Hematopoietic multipotent progenitor cell treated with erythropoietin and hydrocortisone succinate and interleukin-3 and kit ligand, for 4 days (in vitro differentiated cells): ENCODE measurements at places on chromosomes 12 and 14.

GRCh38 chr14:77790566-77791224, 9.2 kb upstream of the ADCK1 start:
- no peak for DNase-seq

DNA sequence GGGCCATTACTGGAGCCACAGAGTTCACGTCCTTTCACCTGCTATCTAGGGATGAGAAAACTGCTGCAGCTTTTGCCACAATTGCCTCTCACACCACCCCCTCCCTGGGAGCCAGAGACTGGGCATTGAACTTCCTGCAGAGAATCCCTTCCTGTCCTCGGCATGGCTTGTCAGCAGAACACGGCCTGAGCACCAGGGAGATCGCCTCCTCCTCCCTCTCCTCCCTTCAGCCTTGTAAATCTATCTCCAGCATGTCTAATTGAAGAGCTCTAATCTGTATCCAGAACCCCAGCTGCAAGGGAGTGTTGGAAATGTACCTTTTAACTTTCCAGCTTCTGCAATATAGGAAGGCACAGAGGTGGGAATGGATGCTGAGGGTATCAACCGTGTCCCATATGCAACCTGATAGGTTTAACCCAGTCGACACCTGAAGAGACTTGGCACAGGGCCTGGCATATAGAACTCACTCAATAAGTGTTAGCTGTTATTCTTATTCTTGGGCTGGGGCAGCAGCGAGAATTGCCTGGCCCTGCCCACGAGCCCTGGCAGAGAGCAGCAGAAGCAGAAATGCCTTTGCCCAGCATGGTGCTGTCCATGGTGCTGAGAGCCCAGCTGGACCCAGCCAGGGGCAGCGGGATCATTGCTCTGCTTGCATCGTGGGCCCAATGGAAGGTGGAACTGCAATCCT, 26.8 kb downstream of the TMEM63C start:
- peak; percentile 78 for DNase-seq

DNA sequence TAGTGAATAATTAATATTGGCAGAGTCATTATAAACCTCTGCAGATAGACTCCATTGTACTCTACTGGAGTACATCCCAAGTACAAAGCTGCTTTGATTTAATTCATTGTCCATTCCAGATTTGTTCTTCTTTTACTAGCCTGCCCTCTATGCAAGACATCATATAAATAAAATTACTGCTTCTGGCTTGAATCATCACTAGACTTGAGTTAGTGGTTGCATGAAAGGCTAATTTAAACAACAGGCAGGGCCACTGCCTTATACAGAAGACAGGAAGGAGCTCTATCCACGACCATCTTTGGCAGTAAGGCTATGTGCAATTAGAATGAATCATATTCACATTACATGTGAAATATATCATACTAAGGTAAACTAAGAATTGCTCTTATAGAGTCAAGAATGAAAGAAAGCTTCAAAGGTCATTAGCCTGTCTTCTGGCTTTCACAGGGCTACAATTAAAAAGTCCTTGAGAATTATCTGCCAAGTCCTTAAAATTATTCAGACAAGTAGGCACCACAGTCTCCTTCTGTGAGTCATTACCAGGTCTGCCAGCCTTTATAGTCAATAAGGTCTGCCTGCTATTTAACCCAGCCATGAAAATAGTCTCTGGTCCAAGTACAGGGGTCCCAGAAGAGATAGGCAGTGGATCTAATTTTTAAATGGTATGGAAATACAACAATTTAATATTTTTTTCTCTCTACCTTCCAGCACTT, 631.8 kb downstream of the TMTC2 start:
- no peak for DNase-seq

DNA sequence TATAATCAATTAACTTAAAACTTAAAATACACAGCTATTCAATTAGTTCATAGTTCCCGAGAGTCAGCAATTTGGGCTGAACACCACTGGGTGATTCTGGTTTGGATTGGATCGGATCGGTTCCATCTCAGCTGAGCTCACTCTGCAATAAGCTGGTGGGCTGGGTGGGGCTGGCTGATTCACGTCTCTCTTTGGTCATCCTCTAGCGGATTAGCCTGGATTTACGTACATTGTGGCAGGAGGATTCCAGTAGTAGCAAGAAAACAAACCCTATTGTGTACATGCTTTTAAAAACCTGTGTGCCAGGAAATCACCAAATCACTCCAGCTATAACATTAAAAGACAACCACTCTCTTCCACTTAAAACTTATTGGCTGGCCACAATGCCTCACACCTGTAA, 3.2 kb upstream of the CLEC4C start:
- no peak for DNase-seq

- DNase-seq: no peak
These were observed 13.7 kb downstream of the RMST start for GRCh38 chr12:97476255-97476654.

DNA sequence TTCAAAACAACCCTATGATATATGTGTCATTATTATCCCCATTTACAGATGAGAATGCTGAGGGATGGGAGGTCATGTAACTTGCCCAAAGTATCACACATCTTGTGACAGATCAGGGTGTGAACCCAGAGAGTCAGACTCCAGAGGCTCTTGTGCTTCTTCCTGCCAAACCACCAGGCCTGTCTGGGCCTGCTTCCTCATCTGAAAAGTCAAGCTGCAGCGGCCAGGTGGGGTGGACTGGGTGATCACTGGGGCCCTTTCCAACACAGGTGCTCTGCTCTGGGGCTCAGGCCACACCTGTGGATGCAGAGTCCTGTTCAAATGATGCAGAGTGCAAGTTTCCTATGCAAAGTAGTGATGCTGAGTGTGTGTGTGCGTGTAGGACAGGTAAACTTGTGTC, 26.7 kb downstream of the TSPAN11 start:
- DNase-seq: no peak

DNA sequence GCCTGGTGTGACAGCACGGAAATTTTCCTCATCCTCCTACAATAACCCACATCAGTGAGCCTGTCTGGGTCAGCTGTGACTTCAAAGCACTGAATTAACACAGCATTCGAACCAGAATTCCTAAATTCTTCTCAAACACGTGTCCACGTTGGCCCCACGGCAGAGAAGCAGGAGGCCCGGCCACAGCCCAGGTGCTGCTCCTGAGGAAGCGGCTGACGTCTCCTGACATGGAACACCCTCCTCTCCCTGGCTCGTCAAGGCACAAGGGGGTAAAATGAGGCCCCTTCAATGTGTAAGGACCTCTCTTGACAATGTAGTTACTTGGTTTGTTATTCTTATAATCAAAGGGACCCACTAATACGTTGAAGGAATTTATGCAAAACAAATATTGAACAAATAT, 156.3 kb upstream of the GSC start:
- DNase-seq: no peak

DNA sequence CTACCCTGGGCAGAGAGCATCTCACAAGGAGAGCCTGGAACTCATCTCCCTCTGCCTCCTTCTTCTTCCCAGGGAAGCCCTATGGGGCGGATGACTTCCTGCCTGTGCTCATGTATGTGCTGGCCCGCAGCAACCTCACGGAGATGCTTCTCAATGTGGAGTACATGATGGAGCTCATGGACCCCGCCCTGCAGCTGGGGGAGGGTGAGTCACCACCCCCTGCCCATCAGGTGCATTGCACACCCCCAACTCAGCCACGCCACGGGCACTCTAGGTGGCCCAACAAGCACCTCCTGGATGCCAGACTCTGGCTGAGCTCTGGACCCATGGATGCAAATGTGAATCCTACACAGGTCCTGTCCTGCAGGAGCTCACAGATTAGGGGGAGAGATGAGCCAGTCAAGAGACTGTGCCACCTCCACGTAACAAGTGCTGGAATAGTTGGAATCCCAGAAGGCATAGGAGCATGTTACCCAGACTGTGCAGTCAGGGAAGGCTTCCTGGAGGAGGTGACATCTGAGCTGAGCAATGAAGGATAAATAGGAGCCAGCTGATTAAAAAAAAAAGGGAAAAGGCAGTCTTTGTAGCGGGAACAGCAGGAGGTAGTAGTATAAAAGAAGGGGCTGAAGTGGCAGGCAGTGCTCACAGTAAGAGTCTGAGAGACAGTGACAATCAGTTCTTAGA, 71.9 kb downstream of the LGMN start:
- no peak for DNase-seq

GRCh38 chr14:55125403-55125802, 3.6 kb upstream of the LGALS3 start:
- DNase-seq: peak; percentile 93

DNA sequence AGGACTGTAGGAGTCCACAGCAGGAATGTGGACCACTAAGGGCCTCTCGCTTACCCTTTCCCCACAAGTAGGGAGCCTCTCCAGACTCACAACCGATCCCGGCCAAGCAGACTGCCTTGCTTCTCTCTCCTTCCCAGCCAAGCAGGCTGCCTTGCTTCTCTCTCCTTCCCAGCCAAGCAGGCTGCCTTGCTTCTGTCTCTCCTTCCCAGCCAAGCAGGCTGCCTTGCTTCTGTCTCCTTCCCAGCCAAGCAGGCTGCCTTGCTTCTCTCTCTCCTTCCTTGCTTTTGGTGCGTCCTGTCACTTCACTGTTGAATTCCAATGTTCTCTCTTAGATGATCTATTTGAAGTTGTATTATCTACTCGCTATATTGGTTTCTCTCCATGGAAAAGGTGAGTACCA, 32.6 kb upstream of the CCND2 start:
- no peak for DNase-seq

DNA sequence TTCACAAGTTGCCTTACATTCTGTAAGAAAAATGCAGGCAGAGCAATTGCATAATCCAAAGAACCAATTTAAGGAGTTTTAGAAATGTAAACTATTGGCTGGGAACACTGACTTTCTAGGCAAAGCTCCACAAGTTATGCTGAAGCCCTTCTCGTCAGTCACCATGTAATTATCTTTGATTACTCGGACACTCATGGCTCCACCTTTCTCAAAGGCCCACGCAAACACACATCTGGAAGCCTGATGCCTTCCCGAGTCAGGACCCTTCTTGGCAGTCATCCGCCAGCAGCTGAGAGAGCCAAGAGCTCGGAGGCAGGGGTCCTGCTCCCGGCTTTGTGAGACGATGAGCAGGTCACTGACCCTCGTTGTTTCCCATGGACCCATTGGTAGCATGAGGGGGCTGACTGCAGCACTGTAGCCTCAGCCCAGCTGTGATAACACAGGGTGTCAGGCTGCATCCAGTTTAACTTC, 202.2 kb downstream of the TMEM132D start:
- no peak for DNase-seq

GRCh38 chr12:42534184-42534838, 55.2 kb downstream of the PRICKLE1 start:
- DNase-seq: no peak

DNA sequence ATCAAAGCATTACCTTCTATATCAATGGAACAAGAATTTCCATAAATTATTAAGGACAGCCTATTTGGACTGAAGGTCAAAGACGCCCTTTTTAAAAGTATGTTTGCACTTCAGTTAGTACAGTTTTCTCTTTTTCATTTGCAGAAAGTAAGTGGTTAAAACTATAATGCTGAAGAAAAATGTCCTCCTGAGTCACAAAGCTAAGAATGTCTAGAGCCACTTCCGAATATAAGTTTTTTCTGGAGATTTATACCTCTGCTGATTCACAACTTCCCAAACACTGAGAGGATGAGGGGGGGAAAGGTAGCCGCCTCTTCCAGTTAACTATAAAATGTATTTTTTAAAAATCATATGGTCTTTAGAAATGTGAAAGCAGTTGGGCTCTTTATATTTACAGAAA, 84.9 kb downstream of the DUSP6 start:
- DNase-seq: no peak

GRCh38 chr12:32698285-32698684, 19.2 kb downstream of the DNM1L start:
- DNase-seq: no peak

DNA sequence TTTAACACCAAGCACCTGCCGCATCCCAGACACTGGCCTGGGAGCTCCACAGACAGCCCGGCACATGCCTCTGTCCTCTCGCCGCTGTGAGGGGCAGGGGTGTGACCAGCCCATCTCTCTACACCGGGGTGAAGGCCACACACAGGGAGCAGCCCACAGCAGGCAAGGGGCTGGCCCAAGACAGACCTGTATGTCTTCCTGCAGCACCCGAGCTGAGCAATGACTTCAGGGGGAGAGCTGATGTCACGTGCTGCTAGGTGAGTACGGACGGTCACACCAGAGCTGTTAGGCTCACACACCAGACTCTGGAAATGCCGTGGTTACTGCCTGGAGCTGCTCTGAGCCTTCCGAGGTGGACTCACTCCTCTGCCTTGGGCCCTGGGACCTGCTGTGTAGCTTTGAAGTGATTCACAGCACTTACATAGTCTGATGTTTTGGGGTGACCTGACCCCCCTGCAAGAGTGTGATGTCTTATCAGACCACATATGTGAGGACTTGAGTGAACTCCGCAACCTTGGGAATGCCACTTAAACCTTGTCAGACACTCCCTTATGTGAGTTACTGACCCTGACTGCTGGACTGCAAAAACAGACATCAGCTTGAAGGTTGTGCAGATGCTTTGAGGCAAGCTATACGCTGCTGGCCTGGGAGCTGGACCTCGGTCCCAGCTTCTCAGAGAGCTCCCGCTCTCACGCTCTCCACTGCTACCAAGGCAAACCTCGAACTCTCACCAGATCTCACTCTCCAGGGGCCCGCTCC, 1.8 kb downstream of the XRCC3 start:
- DNase-seq: peak; percentile 28
